ENCODE measurements at places on chromosomes 7 and 10.

- no peak for DNase-seq
These were observed 22.8 kb downstream of the WDFY4 start for GRCh38 chr10:48707472-48707871.

DNA sequence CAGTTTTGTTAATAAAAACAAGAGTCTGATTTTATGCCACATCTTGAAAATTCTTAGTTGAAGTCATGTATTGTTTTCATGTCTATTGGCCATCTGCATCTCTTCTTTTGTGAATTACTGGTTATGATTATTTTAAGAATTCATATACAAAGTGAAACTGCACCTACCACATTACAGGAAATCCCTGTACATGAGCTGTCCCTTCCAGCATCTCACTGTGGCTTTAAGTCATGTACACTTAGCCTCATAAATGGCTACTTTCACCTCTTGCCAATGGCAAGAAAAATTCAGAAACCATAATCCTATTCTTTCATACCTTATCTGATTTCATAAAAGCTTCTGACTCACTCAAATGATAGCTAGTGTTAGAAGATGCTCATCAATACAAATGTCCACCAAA is 48.6 kb downstream of the CRTAC1 start:
- no peak for DNase-seq

GRCh38 chr7:40455485-40455884 is 320.7 kb downstream of the SUGCT start:
- DNase-seq, result no peak

- no peak for DNase-seq
These were observed 572.6 kb downstream of the IPMK start for GRCh38 chr10:57694956-57695608.
